Uterine smooth muscle cell (primary cell): ENCODE measurements at places on chromosomes 12 and 14. TPM values are rescaled to one million over a fixed set of nuclear protein-coding genes. Genes with fewer than 3 reads are reported as not detected.

PAX9 gene
- total RNA-seq, result under 0.01 and 0.11 TPM in 2 replicates

LRP1-AS gene
- not detected in 2 replicates for total RNA-seq

BORCS5 gene
- total RNA-seq, result 16.9 and 19.8 TPM in 2 replicates

ACSM4 gene
- not detected in 2 replicates for total RNA-seq

MMP19 gene
- total RNA-seq, result 2.7 and 5.2 TPM in 2 replicates

PLEKHD1 gene
- under 0.01 TPM in 2 replicates for total RNA-seq

FBXW8 gene
- total RNA-seq, result 18.2 and 22.2 TPM in 2 replicates
